Skeletal muscle cell (primary cell): ENCODE measurements at places on chromosomes 12 and 14.
A peak's percentile ranks its signal among the peaks of the same experiment; 100 is the strongest.

- DNase-seq = no peak
These were observed 261.4 kb downstream of the ITPR2 start for GRCh38 chr12:26571560-26571959.

- no peak for DNase-seq
These were observed 27.6 kb downstream of the KRT8 start for GRCh38 chr12:52877242-52877641.

GRCh38 chr14:32404784-32405573 is 75.9 kb downstream of the AKAP6 start:
- no peak for DNase-seq

- peak; percentile 59 for DNase-seq
These were observed 167.3 kb downstream of the DACT1 start for GRCh38 chr14:58805057-58805456.

DNA sequence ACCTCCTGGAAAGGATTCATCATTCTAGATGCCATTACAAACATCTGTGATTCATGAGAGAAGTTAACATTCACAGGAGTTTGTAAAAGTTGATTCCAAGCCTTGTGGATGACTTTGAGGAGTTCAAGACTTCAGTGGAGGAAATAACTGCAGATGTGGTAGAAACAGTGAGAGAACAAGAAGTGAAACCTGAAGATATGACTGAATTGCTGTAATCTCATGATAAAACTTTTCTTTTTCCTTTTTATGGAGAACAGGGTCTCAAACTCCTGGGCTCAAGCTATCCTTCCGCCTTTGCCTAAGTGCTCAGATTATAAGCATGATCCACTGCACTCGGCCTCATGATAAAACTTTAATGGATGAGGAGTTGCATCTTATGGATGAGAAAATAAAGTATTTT is 64.5 kb upstream of the GTF2A1 start:
- DNase-seq = no peak
